Caco-2 (cell line): ENCODE measurements at places on chromosomes 11 and 22.

DNA sequence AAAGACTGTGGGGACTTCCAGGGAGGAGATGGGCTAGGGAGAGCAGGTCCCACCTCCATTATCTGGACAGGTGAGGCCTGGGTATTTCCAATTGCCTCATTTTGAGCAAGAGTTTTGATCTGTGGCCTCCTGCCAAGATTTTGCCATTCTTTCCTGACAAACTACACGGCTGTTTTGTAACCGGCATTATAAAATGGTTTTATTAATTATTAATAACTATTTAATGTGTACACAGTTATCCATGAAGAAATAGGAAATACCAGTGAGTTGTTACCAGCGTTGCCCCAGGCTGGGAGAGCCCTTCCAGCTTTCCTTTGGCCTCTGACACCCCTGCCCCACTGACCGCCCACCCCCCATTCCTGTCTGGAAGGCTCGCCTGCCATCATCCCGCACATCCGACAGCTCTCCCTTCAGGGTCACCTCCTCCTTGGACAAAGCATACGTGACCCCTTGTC is 14.9 kb upstream of the SEC14L3 start:
- no peak for DNase-seq

GRCh38 chr11:102513869-102514268 is 16.7 kb downstream of the MMP7 start:
- DNase-seq, result no peak

DNA sequence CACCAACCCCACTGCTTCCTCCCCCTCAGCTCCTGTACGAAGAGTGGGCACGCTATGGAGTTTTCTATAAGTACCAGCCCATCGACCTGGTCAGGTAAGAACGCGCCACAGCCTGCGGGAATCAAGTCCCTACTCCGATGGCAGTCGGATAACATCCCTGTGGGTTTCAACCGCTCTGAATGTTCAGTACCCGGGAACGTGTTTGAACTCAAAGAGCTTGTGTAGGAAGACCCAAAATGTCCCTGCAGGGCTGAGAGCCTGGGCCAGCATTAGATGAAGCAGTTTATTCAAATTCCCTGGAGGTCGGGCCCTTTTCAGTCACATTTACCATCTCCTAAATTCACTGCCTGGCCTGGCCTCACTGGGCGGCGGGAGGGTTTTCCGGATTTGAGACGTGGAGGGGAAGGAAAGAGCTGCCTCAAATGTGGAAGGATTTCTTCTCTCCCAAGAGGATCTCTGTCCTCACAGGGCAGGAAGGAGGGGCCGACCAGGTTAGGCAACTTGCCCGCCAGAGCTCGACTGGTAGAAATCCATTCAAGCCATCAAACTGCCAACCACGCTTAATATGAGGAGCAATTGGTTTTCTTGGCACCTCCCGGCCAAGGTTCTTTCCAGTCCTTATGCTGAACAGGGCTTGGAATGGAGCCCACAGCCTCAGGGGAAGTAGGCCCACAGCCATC is 46.3 kb downstream of the ANO1 start:
- no peak for DNase-seq

DNA sequence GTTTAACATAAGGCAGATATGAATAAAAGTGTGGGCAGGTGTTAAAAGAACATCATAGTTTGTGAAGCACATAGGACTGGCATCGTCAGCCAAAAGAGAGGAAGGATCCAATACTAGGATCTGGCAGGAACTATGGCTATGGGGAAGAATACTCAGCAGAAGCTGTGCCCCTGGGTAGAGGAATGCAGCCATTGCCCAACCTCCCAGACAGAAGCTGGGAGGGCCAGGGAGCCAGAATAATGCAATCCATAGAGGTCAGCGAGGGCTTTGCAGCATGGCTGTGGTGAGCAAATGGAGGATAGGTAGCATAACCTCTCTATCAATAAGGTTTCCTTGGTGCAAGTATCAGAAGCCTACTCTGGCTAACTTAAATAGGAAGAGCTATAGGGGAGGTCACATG is 11.7 kb upstream of the CSTF3 start:
- peak; percentile 64 for DNase-seq

DNA sequence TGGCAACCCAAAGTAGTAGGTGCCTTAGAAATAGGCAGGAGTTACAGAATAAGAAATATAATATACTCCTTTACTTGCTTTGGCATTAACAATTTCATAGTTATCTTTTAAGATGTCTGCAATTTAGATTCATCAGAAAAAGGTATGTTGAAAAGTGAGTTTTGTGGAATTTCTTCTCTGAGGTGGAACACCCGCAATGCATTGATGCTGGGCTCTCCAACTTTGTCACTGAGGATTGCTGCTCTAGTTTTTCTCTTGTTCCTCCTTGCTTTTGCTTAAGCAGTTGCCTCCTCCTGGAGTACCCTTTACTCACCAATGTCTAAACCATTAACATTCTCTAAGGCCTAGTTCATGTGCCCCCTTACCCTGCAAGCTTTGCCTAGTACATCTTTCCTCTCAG is 14.1 kb upstream of the ME3 start:
- no peak for DNase-seq

GRCh38 chr11:129267716-129268115 is 75.6 kb upstream of the ARHGAP32 start:
- DNase-seq, result no peak

DNA sequence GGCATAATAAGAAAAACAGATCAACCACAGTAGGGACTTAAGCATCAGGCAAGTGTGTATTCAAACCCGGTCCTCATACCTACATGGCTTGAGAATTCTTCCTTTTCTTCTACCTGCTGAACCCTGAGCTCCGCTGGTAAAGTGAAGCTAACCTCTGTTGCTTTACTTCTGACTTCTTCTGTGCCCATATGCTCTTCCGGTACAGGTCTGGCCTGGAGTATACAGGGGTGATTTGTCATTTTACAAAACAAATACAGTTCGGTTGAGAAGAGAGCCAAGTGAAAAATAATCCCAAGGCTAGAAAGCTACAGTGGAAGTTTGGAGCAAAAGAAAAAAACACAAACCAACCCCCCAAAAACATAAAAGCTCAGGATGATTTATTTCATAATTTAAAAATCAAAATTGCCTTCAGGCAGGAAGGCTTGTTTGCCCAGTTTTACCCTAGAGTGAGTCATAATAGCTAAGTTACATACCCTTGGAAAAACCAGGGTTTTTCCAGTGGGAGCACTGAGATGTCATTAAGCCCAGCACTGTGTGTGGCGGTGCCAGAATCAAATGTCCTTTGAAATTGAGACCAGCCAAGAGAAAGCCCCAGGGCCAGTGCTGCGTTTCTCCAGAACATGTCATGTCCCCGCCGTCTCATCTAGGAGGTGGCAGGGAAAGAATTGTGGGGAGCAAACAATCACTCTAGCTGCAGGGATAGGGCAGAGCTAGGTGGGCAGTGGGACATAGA is 305.5 kb upstream of the ISX start:
- DNase-seq, result no peak

GRCh38 chr11:117219995-117220394 is 11.9 kb downstream of the PCSK7 start:
- DNase-seq, result no peak

DNA sequence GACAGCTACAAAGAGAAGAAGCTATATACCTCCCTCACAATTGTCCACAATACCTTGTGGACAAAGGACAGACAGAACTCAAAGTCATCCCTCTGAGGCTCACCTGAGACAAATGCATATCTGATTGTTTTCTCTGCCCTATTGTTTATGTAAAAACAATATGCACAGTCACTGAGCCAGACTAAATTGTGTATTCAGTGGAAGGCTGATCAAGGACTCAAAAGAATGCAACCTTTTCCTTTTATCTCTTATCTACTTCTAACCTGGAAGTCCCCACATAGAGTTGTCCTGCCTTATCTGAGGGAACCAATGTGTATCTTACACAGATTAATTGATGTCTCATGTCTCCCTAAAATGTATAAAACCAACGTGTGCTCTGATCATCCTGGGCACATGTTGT is 13.9 kb upstream of the MED17 start:
- no peak for DNase-seq

GRCh38 chr22:11066458-11067285 is 4461.3 kb upstream of the OR11H1 start:
- DNase-seq, result no peak

DNA sequence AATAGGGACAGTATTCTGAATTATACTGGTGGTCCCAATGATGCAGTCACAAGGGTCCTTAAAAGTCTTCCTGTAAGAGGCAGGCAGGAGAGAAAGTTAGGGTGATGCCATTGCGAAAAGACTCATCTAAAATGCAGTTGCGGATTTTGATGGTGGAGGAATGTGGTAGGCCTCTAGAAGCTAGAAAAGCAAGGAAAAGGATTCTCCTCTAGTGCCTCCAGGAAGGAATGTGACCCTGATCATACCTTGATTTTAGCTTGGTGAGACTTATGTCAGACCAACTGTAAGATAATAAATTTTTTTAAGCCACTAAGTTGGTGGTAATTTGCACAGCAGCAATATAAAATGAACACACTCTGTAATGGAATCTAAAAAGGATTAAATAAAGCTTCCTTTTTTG is 33.8 kb downstream of the CHORDC1 start:
- DNase-seq, result no peak

- no peak for DNase-seq
Observed at GRCh38 chr11:102491969-102492368, 38.6 kb downstream of the MMP7 start.

GRCh38 chr11:19919050-19919561 is 206.5 kb downstream of the NAV2 start:
- DNase-seq, result no peak

GRCh38 chr11:67230406-67230805 is 35.9 kb upstream of the GRK2 start:
- no peak for DNase-seq

GRCh38 chr11:26608507-26609146 is 36.6 kb upstream of the MUC15 start:
- no peak for DNase-seq

DNA sequence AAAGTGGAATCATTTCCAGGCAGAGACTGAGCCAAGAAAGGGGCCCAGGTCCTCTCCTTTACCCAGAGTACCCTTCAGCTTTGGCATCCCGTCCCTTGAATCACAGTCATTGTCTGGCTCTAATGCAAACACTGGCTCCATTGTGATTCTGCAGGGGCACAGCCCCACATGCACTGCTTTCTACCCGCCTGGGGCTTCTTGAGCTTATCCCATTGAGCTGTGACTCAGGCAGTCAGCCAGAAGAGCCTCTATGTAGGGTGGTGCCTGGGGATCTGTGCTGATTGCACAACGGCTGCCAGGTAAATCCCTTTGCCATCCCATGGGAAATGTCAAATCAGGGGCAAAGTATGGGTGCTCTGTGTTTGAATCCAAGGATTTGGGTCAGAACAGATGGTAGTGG is 88.9 kb downstream of the RASSF10 start:
- no peak for DNase-seq

GRCh38 chr11:71368966-71369365 is 79.2 kb downstream of the DHCR7 start:
- DNase-seq, result no peak

DNA sequence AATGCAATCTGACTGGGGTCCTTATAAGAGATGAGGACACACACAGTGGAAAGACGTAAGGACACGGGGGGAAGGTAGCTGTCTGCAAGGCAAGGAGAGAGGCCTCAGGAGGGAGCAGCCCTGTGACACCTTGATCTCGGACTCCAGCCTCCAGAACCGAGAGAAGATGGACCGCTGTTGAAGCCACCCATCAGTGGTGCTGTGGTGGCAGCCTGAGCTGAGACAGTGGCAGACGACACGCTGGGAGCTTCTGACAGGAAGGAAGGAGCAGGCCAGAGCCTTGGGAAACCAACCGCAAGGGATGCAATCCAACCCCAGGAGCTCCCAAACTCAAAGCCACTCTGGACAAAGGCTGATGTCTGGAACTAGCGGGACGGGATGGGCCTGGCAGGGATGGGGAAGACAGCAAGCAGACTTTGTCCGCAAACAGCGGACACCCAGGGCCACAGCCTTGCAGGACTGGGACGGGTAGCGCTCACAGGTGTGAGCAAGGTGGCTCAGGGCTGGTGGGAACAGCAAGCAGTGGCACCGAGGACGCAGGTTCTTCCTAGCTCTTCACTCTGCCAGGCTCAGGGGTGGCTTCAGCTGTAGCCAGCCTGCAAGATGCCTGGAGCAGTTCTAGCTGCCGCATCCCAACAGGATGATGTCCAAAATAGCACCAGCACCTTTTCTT is 10.9 kb downstream of the LTO1 start:
- peak; percentile 36 for DNase-seq

DNA sequence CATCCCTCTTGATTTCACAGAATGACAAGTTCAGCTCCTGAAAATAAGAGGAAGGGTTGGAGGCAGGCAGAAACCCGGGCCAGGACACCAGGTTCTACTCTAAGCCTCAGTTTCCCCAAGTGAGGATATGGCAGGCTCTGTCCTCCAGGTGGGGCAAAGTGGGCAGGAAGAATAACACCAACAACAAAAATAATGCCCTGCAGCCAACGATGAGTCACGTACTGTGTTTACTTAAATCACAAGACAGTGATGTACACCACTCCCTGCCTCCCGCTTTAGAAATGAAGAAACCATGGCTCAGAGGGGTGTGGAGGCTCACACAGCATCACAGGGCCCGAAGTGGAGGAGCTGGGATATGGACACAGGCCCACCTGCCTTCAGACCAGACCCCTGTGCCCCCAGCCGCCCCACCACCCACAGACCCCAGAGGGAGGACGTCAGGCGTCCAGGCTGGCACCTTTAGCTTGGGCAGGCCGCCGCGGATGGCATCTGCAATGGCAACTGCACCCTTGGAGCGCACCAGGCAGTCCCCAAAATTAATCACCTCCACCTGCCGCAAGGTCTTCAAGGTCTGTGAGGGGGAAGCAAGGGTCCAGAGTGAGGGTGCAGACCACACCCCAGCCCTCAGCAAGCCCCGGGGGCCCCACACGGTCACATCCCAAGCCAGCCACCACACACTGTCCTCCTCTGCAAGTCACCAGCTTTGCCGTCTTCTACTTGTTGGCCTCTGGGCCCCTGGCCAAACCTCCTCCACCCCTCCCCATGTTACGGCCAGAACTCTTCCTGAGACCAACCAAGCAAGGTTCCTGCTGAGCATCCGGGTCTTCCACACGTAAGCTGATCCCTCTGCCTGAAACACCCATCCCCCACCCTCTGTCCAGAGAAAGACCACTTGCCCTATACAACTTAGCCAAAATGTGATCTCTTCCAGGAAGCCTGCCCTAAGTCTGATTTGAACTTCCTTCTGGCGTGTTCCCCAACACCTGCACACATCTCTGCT is 15.8 kb upstream of the CHADL start:
- DNase-seq, result no peak

DNA sequence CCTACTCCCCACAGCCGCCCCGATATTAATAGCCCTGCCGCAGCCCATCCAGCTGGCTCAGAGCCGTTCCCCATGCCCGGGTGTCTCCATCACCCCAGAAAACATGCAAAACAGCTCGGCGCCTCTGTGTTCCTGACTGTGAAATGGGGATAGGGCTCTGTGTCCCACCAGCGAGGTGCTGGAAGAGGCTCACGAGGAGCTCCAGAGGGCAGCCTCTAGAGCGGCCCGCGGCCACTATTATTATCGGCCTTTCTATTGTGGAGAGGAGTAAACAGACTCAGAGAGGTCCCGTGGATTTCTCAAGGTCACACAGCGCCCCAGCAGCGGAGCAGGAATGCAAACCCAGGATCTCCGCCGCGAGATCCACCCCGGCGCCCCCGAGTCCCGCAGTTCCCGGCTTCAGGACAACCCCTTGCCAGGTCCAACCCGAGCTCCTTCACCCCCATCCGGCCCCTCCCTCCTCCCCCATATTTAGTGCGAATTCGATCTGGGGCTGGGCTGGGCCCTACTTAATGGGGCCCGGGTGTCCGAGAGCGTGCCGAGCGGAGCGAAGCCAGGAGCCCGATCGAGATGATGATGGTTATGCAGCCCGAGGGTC is at the start of gene ACTN3:
TSS of gene ACTN3 (plus strand) at position 536 of the 598 bp plus-strand sequence. CDS start at position 571, 35 bp downstream.
- DNase-seq, result no peak
